ENCODE measurements at places on chromosomes 1 and 21.
A peak's percentile ranks its signal among the peaks of the same experiment; 100 is the strongest.

- DNase-seq, result no peak
These were observed 1.7 kb upstream of the HLX start for GRCh38 chr1:220877377-220878095.

DNA sequence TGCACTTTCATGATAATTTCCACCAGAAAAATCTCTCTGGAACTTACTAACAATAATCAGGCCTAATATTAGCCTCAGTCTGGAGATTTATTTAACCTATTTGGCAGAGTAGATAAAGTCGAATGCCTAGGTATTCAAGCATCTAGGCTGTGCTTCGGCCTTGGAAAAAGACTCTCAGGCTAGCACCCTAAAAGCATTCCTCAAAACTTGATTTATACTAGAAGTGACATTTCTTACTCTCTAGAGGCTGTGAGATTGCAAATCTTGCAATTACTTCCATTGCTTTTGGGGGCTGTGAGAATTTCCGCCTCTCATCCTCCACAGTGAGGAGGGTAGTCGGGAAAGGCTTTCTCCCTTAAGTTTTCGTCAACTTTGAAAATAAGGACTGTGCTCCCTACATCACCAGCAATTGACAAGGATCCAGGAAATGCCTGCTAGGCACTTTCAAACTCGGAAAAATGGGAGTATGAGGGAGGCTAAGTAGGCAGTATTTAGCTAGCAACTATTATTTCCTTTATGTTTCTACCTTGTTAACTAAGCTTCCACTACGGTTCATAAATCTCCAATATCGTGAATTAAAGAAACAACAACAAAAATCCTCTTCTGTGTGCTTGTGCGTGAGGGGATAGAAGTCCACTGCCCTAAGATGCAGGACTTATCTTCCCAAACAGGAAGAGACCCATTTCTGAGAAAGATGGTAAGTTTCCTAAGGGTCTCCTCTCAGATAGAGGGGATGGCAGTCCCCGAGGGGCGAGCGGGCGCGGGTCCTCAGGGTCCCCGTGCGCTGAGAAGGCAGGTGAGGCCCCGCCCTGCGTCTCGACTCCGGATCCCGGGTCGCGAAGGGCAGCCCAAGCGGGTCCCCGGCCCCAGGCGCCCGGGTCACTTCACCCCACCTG is 1.1 kb upstream of the LMO4 start:
- DNase-seq, result peak; percentile 22

DNA sequence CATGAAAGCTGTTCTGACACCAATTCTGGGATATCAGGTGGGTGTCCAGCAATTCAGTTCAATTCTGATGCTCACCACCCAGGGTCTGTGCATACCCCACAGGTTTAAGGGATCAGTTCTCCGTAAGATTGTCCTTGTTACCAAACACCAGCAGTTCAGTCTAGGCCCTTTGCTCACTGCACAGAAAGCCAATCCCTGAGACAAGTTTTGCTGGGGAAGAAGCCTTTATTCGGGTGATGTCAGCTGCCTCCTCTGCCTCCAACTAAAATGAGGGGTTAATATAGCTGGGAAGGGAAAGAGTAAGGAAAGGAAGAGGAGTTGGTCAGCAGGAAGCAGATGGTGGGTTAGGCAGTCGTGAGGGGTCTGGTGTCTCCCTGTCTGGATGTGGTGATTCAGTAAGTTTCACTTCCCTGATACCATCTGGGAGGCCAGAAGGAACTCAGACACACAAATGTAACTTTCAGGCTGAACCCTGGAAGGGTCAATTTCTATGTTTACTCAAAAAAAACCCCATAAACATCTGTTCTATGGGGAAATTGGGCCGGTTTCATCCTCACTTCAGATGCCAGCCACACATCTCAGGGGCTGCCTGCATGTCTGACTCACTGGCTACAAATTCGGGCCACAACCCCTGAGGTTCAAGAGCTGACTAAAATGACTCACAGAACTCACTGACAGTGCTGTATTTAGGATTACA is 83.3 kb upstream of the PGBD5 start:
- DNase-seq, result peak; percentile 73

GRCh38 chr1:183791319-183791718 is 13.6 kb upstream of the RGL1 start:
- DNase-seq, result no peak
